ENCODE measurements at places on chromosomes 6 and 20.

- no peak for DNase-seq
Observed at GRCh38 chr6:16166871-16167608, 38.2 kb downstream of the MYLIP start.

GRCh38 chr20:58131151-58131550, 97.3 kb downstream of the ANKRD60 start:
- DNase-seq = peak; percentile 98

- DNase-seq = peak; percentile 89
Observed at GRCh38 chr20:40689943-40690835, 1.2 kb upstream of the MAFB start.

DNA sequence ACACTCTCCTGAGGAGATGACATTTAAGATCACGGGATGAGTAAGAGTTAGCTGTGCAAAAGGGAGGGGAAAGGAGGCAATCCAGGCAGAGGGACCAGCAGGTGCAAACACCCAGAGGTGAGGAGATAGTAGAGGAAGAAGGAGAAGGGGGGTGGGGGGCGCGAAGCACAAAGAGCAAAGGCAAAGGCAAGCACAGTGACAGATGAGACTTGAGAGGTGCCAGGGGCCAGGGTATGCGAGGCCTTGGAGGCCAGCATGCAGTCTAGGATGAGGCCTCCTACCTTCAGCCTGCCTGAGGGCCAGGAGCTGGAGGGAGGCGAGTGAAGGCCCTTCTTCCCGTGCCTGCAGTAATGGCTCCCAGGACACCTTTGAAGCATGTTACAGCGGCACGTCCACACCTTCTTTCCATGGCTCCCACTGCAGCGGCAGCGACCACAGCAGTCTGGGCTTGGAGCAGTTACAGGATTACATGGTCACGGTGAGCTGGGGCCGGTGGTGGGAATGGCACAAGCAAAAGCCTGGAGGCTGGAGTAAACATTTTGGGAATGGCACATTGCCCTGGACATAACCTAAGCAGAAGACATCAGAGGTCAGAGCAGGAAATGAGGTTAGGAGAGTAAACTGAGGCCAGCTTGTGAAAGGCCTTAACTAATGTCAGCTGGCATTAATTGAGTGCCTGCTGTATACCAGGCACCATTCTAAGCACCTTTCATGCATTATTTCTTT, 18.6 kb downstream of the CCM2L start:
- no peak for DNase-seq

GRCh38 chr6:12291839-12292604, 1.9 kb downstream of the EDN1 start:
- DNase-seq = peak; percentile 49

DNA sequence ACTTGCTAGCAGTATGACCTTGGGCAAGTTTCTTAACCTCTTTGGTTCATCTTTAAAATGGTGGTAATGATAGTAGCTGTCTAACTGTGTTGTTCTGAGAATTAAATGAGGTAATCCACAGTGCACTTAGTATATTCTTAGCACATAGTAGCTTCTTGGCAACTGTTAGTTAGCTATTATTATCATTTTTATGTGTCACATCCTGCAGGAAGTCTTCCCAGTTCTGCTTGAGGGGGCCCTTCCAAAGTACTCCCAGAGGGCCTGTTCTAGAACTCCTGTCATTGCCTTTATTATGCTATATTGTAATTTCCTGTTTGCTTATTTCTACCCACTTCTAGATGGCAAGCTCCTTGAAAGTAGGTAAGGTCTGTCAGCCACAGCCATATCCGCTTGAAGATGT, 30.6 kb downstream of the ANKS1A start:
- peak; percentile 16 for DNase-seq

DNA sequence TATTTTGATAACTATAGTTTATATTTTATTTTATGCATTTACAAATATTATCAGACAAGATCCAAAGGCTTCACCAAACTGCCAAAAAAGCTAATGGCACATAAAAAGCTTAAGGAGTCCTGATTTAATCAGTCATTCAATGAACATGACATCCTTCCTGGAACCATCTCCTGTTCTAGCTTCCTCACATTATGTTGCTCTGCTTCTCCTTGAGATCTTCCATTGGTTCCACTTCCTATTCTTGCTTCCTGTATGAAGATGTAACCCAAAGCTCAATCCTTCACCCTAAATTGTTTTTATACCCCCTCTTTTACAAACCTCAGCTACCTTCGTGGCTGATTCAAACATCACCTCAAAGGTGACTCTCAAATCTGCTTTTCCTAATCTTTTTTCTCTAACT, 4.5 kb upstream of the BRD2 start:
- no peak for DNase-seq

DNA sequence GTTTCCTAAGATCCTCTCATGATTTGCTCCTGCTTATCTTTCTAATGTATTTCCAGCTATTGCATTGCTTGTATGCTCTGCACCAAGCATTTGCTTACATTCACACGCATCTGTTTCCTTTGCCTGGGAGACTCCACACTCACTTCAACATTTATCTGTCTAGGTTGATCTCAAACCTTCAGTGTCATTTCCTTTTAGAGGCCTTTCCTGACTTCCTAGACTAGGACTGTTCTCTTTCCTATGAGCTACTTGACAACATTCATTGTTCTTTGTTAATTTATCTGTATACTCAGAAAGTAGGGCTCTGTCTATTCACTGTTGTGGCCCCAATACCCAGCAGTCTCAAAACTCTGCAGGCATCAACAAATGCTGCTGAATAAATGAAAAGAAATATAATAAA, 84.4 kb downstream of the WASF1 start:
- no peak for DNase-seq

- DNase-seq = no peak
Observed at GRCh38 chr6:125981571-125982185, 4.7 kb upstream of the TRMT11 start.

DNA sequence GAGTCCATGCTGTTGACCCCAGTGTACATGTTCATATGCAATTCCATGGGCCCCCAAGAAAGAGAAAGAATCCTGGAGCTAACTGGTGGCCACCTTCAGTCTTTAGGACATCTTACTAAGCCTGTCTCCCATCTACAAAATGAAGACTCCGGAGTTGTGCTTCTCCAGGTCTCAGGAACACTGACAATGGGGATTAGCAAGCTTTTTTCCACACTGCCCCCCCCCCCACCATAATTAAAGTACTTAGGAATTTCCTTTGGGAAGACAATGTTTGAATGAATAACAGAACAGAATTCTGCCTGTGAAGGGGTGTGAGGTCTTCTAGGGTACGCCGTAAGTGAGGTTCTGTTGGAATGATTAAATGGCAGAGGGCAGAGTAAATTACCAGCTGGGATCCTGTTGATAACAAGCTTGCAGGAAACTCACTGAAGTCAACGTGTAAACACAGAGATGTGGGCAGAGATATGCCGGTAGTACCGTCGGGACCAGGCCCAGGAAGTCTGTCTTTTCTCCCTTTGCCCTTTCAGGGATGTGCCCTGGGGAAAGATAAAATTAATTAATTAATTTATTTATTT, 63.1 kb downstream of the ANKRD6 start:
- no peak for DNase-seq

GRCh38 chr6:15574486-15574885, 88.3 kb downstream of the DTNBP1 start:
- DNase-seq = no peak

DNA sequence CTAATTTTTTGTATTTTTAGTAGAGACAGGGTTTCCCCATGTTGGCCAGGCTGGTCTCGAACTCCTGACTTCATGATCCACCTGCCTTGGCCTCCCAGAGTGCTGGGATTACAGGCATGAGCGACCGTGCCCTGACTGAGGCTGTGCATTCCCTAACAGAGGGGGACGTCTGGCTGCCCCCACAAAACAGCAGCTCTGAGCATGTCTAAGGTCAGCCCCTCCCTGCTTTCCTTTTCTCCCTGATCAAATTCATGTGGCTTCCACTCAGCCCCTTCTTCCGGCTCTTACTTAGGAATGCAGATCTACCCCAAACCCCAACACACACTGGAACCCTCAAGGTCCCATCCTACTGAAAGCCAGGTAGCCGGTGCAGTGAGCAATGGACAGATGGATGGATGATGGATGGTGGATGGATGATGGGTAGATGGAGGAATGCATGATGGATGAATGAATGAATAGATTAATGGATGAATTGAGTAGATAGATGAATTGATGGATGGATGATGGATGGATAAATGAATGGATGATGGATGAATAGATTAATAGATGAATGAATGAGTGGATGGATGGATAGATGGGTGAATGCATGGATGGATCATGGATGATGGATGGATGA, 91.5 kb upstream of the BHLHE23 start:
- DNase-seq = no peak

Data from RPMI7951 (cell line).